Chondrocyte (in vitro differentiated cells): ENCODE measurements at places on chromosomes 3 and 15. TPM values are rescaled to one million over a fixed set of nuclear protein-coding genes. Genes with fewer than 3 reads are reported as not detected.
A peak's percentile ranks its signal among the peaks of the same experiment; 100 is the strongest.

DNA sequence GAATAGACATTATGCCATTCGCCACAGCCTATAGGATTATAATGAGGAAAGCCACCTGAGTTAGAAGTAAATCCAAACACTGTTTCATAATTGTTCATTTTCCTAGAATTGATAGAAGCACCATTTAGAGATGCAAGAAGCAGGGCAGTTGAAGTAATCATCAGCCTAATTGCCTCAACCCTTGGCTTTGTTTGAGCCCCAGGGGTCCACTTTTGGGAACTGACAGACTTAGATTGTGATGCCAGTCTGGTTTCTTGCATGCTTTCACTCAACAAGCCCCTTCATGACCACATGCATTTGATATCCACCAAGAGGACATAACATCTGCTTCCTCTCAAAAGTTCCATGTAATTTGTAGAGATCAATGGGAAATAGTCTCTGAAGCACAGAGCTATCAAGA is 97.2 kb upstream of the COL8A1 start:
- no peaks in the 10 kb centered on the region for H3K36me3 ChIP-seq
- H3K4me3 ChIP-seq: no peak overlapping the region
- peaks cover 44% of the 10 kb centered on the region for H3K4me1 ChIP-seq
- no peaks in the 10 kb centered on the region for H3K27me3 ChIP-seq
- no peak overlapping the region for H3K27ac ChIP-seq

DNA sequence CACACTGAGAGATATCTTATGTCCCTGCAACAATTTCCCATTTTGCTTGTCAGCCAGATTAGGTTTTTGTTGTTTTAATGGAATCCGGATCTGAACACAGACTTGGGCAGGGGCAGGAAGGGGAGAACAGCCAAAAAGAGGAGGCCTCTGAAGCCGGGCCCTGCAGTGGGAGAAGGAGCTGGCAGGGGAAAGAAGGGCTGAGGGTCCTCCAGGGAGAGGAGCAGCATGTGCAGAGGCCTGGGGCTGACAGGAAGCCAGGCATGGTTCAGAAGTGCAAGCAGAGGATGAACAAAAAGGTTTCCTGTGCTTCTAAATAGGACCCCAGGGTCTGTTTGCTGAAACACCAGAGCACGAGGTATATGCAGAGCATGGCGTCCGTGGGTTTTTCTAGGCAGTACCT is 49.1 kb upstream of the POMGNT2 start:
- H3K27me3 ChIP-seq: peaks cover 5% of the 10 kb centered on the region
- no peak overlapping the region for H3K4me3 ChIP-seq
- no peaks in the 10 kb centered on the region for H3K36me3 ChIP-seq
- no peak overlapping the region for H3K27ac ChIP-seq
- DNase-seq: no peak

GRCh38 chr3:65483480-65483879 is 555.2 kb downstream of the MAGI1 start:
- H3K27ac ChIP-seq: no peak overlapping the region
- no peaks in the 10 kb centered on the region for H3K36me3 ChIP-seq
- H3K27me3 ChIP-seq: no peaks in the 10 kb centered on the region
- H3K4me3 ChIP-seq: no peak overlapping the region
- peaks cover 35% of the 10 kb centered on the region for H3K4me1 ChIP-seq

GRCh38 chr3:10505791-10506585 is 602 bp upstream of the ATP2B2 start:
- no peaks in the 10 kb centered on the region for H3K36me3 ChIP-seq
- peaks cover 5% of the 10 kb centered on the region for H3K4me1 ChIP-seq
- no peak overlapping the region for H3K27ac ChIP-seq

DNA sequence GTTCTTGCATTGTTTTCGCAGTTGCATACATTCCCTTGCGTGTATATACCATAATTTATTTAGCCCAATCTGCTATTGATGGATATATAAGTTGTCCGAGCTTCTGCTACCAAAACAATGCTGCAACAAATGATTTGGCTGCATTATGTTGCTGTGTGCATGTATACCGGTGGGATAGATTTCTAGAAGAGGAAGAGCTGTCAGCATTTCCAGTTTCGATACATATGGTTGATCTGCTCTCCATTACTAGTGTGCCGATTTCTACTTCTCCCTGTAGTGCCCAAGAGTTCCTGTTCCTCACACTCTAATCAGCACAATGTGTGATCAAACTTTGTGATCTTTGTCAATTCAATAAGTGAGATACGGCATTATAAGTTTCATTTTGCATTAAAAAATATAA is 92.8 kb upstream of the NMNAT3 start:
- H3K27ac ChIP-seq: peak overlapping the region; percentile 53
- no peak overlapping the region for H3K4me3 ChIP-seq
- no peaks in the 10 kb centered on the region for H3K27me3 ChIP-seq
- no peaks in the 10 kb centered on the region for H3K36me3 ChIP-seq
- H3K4me1 ChIP-seq: peaks cover 64% of the 10 kb centered on the region
- no peak for DNase-seq

DNA sequence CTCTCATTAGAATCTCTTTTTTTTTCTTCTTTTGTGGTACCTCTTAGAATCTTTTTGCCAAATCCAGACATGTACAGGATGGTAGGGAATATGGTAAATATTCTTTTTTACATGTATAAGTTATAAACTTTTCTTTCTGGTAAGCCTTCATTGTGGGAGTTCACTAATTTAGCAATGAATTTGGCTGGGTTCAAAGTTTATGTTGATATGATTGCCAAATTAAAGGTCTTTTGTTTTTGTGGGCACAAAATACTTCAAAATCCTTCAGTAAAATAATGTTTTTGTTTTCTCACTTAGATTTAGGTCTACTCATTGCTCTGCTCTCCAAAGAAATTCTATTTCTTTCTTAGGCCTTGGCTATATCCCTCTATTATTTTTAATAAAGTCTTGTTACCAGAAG is 1405.9 kb upstream of the ALCAM start:
- no peaks in the 10 kb centered on the region for H3K27me3 ChIP-seq
- H3K27ac ChIP-seq: no peak overlapping the region
- peaks cover 13% of the 10 kb centered on the region for H3K4me1 ChIP-seq
- DNase-seq: no peak

DNA sequence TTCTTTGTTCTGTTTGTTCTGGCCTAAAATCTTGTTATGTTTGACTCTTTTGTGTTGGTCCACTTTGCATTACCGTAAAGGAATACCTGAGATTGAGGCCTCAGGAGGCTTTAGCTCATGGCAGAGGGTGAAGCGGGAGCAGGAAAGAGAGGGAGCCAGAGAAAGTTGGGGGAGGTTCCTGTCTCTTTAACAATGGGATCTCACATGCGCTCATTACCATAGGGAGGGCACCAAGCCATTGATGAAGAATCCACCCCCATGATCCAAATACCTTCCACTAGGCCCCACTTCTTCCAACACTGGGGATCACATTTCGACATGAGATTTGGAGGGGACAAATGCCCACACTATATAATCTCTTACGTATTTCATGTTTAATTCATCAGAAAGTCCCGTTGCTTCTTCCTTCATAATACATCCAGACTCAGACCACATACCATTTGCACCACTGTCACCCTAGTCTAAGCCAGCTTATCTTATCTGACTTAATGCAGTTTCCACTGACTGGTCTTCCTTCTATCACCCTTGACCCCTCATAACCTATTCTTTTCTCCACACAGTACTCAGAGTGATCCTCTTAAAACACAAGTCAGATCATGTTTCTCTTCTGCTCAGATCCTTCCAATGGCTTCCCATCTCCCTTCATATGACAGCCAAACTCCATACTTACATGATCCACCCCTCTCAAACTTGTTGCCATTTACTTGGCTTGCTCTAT is 13.5 kb downstream of the KBTBD8 start:
- no peak for DNase-seq
- H3K4me3 ChIP-seq: no peak overlapping the region
- no peaks in the 10 kb centered on the region for H3K27me3 ChIP-seq

- no peaks in the 10 kb centered on the region for H3K4me1 ChIP-seq
- H3K36me3 ChIP-seq: no peaks in the 10 kb centered on the region
- peaks cover 21% of the 10 kb centered on the region for H3K27me3 ChIP-seq
- DNase-seq: no peak
Observed at GRCh38 chr3:7585052-7585451, 724.1 kb downstream of the GRM7 start.

- H3K27me3 ChIP-seq: no peaks in the 10 kb centered on the region
- no peak for DNase-seq
- H3K4me1 ChIP-seq: peaks cover 16% of the 10 kb centered on the region
- no peaks in the 10 kb centered on the region for H3K36me3 ChIP-seq
Observed at GRCh38 chr3:117126460-117126859, 416.9 kb downstream of the TUSC7 start.

DNA sequence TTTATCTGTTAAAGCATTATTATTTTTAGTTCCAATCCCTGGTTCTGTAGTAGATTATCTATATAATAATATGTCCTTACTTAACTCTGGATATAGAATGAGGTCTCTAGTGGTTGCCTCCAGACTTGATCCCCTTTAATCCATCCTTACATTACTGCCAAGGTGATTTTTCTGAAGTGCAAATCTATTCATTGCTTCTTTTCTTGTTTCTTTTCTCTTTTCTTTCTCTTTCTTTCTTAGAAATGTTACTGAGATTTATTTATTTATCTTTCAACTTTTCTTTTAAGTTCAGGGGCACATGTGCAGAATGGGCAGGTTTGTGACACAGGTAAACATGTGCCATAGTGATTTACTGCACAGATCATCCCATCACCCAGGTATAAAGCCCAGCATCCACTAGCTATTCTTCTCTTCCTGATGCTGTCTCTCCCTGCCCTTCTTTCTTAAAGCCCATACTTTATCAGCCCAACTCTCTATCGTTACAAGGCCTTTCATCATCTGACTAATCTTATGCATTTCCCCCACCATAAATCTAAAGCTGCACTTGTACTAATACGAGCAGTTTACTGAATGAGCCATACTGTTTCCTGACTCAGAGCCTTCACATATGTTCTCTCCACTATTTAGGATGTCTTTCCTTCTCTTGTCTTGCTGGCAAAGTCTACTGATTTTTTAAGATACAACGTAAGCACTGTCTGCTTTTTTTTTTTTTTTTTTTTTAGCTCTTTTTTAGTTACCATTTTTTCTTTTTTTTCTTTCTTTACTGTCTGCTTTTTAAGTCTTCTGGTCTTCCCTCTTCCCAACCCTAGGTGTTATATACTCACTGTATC is 4.6 kb downstream of the GLCE start:
- H3K4me1 ChIP-seq: peaks cover 7% of the 10 kb centered on the region
- no peak for DNase-seq
- no peaks in the 10 kb centered on the region for H3K36me3 ChIP-seq
- no peak overlapping the region for H3K4me3 ChIP-seq
- H3K27me3 ChIP-seq: no peaks in the 10 kb centered on the region

CHRNB4 gene
- 0.10 to 0.13 TPM in 2 of 3 replicates, not detected in the other for total RNA-seq

EIF4G1 gene
- total RNA-seq: 388 to 532 TPM (median 403 TPM) in 3 replicates

SNURF gene
- total RNA-seq: 15.3 to 19.5 TPM (median 17.8 TPM) in 3 replicates

UBXN7 gene
- total RNA-seq: 57.6 to 69.4 TPM (median 62.5 TPM) in 3 replicates

COX17 gene
- 19.9 to 23.7 TPM (median 21.1 TPM) in 3 replicates for total RNA-seq
